ENCODE measurements at places on chromosomes 16 and 17.

DNA sequence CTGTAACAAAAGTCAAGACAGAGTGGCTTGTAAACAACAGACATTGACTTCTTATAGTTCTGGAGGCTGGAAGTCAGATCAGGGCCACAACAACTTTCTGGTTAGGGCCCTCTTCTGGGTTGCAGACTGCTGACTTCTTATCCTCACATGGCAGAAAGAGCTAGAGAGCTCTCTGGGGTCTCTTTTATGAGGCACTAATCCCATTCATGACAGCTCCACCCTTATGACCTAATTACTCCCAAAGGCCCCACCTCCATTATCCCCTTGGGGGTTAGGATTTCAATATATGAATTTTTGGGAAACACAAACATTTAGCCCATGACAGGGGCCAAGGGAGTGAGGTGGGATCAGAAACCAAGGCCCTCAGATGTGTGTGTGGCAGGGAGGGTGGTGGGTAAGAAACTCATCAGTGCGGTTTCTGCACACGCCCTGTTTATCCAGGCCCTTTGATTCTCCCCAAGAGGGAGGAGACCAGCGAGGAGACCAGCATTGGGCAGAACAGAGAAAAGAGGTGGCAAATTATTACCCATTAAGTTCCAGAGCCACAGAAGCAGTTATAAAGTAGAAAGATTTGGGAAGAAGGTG lies 74.8 kb downstream of the UTP18 start:
- no peak for DNase-seq

GRCh38 chr16:10598157-10598556 lies 17.8 kb upstream of the EMP2 start:
- DNase-seq = no peak

DNA sequence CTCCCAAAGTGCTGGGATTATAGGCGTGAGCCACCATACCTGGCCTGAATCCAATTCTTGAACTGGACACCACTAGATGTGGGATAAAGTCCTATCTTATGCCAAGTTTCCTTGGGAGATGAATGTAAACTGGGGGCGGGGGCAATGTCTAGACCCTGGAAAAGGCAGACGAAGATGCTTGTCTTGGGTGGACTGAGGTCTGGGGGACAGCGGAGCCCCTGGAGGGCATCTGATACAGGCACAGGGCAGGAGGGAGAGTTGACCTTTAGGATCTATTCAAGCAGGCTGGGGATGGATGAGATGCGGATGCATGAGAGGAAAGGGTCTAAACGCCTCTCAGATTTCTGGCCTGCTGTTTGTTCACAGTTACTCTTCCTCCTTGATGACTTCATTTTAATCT lies 11.7 kb downstream of the C1QTNF1 start:
- DNase-seq = no peak

DNA sequence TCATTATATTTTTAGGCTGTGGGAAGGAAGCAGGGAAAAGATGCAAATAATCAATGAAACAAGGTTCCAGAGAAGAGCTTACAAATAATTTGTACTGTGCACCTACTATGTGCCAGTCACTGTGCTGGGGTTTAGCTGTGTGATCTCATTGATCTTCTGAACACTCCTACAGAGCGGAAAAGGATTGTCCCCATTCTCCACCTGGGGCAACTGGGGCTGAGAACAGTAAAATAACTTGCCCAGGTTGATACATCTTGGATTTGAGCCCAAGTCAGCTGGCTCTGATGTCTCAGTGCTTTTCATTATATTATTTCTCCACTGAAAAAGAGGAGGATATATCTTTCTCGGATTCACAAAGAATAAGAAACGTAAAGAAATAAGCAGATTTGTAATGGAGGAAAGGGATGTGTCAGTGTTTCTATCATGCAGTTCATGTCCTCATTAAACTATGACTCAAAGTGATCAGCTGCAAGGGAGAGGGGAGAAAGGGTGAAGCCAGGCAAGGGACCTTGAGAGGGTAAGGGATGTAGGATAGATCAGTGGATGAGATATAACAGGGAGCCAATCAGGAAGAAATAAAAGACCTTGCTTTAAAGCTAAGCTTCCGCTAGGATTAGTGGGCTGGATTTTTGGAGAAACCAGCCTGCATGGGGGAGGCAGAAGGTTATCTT lies 143.6 kb upstream of the NOL11 start:
- DNase-seq = no peak

- DNase-seq = peak; percentile 67
These were observed 922 bp upstream of the MRPL58 start for GRCh38 chr17:75011401-75012095.

DNA sequence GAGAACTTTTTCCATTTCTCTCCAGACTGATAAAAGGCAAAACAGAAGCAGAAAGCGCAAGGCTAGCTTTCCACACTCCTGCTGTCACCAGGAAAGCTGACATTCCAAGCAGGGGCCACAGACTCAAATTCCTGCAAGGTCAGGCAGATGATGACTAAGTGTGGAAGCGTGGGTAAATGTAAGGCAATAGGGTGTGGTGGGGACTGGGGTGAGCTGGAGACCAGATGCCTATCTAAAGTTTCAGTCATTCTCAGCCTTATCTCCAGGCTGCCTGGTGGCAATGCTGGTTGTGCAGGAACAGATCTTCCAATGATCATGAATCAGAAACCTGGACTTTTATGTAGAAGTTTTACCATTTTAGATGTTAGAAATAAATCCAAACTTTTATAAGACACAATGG lies 224.1 kb downstream of the GSG1L start:
- DNase-seq = no peak

DNA sequence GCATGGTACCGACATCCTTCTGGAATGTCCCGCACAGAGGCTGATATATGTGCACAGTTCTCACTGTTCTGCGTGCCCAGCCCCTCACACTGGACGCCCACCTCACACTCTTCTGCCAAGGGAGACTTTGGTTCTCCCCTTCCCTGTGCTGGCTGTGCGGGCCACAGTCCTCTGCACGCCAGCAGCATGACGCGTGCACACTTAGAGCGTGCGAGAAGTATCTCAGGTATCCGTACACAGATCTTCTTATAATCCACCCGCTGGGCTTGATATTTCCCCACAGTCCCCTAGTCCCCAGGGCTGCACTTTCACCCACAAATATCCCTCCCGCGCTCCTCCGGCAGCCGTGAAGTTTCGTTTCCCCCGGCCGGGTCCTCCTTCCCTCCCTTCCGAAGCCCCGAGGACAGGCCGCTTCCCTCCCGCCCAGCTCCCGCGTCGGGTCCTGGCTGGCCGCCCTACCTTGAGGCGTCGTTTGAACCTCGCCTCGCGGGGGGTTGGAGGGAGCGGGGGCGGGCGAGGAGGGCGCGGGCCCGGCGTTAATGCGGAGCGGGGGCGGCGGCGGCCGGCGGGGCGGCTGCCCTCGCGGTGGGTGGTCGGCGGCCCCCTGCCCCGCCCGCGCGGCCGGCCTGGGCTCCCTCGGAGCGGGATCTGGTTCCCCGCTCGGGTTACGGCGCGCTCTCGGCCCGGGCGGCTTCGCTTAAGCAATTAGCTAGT lies 5.0 kb upstream of the FOXF1 start:
- no peak for DNase-seq

DNA sequence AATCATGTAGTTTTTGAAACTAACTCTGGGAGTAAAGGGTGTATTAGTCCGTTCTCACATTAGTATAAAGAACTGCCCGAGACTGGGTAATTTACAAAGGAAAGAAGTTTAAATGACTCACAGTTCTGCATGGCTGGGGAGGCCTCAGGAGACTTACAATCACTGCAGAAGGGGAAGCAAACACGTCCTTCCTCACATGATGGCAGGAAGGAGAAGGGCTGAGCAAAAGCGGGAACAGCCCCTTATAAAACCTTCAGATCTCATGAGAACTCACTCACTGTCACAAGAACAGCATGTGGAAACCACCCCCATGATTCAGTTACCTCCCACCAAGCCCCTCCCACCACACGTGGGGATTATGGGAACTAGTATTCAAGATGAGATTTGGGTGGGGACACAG lies 256.5 kb upstream of the TNRC6C start:
- no peak for DNase-seq

- DNase-seq = no peak
These were observed 157.9 kb downstream of the WWOX start for GRCh38 chr16:78257376-78257728.

DNA sequence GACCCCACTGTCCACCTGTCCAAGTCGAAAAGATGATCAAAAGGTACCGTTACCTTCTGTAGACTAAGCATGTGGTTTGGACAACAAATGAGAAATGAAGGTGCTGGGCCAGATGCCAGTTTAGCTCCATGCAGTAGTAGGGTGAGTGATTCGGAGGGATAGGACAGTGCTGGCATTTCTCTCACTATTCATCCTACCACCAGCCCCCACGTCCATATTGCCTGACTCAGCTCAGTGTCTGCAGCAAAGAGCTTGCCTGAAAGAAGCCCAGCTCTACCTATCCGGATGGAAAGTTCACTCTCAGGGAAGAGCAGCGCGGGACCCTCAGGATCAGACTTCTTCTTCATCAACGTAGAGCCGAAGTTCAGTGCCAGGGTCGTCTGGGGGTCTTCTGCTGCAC lies 145.0 kb downstream of the SLC39A11 start:
- DNase-seq = no peak

DNA sequence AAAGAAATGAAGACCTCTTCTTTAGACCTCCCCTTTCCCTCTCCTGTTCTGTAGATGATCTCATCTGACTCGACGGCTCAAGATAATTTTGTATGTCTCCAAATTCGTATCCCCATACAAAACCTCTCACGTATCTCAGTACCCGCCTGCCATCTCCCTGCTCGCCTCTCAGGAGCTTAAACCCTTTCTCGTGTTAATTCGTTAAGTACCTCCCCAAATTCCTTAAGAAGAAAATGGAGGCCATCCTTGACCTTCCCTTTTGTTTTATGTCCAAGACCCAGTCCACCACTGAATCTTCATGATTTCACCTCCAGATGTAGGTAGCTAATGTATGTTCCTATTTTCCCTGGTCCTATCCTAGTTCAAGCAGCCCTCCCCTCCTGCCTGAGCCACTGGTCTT lies 41.6 kb downstream of the OR3A1 start:
- DNase-seq = no peak

DNA sequence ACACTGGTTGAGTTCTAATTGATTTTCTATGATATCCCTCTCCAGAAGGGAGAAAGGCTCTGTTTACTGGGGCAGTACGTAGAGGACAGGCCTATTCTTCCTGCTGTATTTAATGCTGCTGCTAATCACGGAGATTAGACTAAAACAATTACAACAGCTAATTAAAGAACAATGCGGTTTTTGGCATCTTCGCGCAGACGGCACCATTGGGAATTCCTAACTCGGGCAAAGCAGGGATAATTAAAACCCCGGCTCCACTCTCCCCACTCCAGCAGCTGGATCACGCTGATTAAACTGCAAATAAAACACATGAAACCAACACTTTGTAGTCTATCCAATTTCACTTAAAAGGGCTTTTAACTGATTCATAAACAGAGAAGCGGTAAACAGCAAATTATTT lies 147.6 kb downstream of the XYLT1 start:
- no peak for DNase-seq

DNA sequence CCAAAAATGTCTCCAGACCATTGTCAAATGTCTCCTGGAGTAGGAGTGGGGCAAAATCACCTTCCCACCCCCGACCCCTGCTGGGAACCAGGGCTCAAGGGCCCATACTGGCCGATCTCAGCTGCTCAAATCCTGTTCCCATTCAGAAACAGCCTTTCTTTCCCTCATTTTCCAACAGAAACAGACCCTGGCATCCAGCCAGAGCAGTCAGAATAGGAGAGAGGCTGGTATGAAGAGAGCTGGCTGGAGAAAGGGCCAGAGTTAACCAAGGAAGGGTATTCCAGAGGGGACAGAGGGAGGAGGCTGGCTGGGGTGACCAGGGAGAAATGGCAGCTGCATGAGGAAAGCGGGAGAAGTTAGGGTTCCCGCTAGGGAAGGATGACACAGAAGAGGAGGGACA lies 199.1 kb downstream of the XYLT1 start:
- no peak for DNase-seq

DNA sequence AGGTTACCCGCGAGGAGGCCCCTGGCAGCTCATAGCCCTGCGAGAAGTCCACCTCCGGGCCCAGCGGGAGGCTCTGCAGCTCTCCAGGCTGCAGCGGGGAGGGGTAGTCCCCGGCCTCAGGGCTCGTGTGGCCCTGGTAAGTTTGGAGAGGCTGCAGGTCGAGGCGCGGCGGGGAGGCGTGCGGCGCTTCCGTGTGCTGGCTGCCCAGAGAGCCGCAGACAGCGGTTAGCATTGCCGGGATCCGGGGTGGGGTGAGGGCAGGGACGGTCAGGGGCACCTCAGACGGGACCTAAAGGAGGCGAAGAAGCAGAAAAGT lies 2.8 kb downstream of the SP6 start:
- no peak for DNase-seq

- DNase-seq = no peak
These were observed 2287.7 kb downstream of the TP53TG3F start for GRCh38 chr16:35746963-35747657.

- DNase-seq = no peak
These were observed 290.4 kb upstream of the DYNLRB2 start for GRCh38 chr16:80250381-80250780.

- DNase-seq = no peak
These were observed 5.8 kb downstream of the CMTM3 start for GRCh38 chr16:66610111-66610820.

- peak; percentile 35 for DNase-seq
These were observed 15.4 kb upstream of the NDEL1 start for GRCh38 chr17:8420041-8420934.

- peak; percentile 55 for DNase-seq
These were observed 786 bp upstream of the CACNA1G start for GRCh38 chr17:50559674-50560184.

- peak; percentile 65 for DNase-seq
These were observed 707 bp downstream of the NUFIP2 start for GRCh38 chr17:29292992-29293889.

DNA sequence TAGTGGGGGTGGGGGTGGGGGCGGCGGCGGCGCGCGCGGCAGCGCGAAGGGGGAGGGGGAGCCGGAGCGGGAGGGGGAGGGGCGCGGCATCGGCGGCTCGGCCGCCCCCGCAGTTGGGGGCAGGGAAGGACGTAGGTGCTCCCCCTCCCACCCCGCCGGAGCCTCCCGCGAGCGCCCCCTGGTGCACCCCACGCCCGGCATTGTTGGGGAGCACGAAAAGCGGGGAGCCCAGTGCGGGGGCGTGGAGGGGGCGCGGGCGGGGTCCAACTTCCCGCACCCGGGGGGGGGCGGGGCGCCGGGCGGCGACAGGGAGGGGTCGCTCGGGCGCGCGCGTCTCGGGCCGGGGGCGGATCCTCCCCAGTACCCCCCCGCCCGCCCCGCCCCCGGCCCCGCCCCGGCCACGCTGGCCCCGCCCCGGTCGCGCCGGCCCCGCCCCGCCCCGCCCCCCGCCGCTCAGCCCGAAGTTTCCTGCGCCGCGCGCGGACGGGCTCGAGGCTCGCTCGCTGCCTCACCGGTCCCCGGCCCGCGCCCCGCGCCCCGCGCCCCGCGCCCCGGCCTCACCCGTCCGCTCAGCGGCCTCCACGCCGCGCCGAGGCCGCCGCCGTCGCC lies at the start of gene CACNA1H:
Gene CACNA1H, plus strand, starts transcription at position 456 of the 609 bp plus-strand sequence. CDS start 632 bp downstream, outside the sequence.
- no peak for DNase-seq

GRCh38 chr16:15464401-15465186 lies 30.2 kb downstream of the BMERB1 start:
- peak; percentile 26 for DNase-seq

DNA sequence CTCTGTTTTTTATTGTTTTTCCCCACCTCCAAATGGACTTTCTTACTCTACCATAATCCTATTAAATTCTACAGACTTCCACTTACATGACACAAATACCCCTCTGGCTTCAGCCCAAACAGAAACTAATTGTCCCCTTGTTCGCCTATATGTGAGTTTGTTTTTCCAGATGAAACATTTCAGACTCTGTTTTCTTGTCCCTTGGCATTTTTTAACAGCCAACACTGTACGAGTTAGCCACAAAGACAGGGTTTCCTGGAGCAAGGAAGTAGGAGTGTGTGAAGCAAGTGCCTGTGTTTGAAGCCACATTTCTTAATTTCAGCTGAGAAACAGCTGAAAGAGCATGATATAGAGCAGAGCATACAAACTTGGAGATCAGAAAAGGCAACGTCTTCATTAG lies 382.2 kb upstream of the CDH5 start:
- DNase-seq = no peak

Data from HCEC 1CT (cell line).